ENCODE measurements at places on chromosomes 7 and 10.

GRCh38 chr7:143305423-143306070 is 10.4 kb upstream of the CLCN1 start:
- peak; percentile 66 for DNase-seq

DNA sequence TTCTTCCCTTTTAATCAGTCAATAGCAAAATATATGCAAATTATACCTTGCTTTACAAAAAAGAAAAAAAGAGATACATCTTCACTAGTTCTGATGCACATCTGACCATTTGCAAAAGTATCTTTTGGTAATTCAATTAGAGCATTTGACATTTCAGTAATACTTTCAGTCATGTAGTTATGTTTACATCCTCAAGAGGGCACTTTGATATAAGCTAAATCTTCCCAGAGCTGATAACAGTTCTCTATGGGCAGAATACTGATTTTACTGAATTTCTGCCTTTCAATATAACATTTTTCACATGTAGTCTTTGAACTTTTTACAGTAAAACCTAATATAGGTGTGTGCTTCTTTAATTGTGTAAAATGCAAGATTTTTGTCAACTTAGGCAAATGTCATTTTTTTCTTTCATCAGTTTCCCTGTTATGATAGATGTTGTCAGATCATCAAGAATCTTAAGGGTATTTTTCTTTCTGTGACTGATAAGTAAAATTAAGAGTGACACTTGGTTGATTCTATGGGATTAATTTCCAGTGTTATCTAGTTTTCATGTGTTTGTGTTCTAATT is 703.5 kb upstream of the SEMA3D start:
- no peak for DNase-seq

- no peak for DNase-seq
Measured at GRCh38 chr7:12741951-12742575, 54.6 kb downstream of the ARL4A start.

DNA sequence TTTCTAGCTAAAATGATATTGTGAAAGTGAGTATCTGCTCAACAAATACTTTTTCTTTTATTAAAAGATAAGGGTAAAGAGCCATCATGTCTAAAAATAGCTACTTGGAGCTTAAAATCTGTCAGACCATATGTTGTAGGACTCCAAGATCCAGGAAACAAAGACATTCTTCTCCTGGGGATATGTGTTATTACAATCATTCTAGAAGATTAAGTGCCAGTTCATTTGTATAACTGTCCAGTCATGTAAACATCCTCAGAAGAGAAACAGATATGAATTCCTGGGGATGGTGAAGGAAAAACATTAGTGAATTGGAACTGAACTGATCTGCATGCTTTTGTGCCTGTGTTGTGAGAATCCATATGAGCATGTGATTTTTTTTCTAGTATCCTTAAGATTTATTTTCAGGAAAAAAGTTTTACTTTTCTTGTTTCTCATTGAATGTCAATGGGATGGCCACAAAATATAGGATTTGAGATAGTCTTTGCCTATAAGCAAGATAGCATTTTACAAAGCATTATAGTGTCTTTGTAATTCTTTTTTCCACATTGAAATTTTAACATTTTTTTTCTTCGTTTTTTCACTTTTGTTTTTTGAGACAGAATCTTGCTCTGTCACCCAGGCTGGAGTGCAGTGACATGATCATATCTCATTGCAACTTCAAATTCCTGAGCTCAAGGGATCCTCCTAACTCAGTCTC is 14.4 kb upstream of the MTERF1 start:
- no peak for DNase-seq

DNA sequence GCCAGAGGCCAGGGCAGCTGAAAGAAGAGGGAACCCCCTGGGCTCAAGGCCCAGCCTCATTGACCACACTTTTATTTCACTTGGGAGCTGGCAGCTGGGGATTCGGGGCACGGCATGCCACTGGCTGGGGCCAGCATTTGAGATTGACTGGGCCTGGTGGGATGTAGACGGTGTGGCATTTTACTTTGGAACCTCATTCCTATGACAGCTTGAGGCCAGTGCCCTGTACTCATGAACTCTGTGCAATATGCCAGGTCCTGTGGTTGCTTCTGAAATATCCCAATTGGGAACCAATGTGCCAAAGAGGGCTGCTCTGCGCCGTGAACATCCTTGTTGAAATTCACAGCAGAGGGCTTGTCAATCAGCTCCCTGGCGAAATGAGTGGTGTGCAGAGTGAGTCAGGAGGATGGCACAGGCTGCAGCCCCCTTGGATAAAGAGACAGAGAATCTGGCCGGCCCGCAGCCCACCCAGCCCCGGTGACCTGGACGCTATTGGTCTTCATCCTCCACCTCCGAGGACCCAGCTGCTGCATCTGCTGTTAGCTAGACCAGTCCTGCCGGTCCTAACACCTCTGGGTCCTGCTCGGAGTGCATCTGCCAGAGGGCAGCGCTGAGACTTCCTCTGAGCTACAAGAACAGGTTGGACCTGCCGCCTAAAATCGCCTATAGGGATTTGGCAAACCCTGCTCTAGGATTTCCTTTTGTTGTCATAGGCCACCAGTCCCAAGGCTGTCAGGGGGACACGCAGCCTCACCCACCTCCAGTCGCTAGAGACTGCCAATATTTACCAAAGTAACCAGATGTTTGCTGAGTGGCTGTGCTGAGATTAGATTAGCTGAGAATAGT is 58.0 kb downstream of the PRKAG2 start:
- DNase-seq: no peak

GRCh38 chr7:148929176-148929575 is 45.1 kb upstream of the EZH2 start:
- DNase-seq: no peak

DNA sequence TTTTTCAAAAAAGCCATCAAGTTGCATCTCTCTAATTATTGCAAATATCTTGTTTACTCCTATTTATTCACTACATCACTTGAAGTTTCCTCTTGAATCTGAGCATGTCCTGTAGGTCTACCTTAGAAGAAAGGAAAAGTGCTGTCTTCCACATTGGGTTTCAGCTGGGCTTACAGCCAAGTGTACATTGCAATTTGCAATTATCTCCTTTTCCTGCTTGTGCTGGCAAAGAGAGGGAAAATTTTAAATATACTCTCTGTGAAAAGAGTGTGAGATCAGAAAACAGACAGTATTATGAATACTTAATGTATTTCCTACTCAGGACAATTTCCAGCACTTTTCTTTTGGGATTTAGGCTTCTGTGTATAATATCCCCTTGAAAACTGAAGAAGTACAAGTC is 839.7 kb downstream of the CNTNAP2 start:
- no peak for DNase-seq

DNA sequence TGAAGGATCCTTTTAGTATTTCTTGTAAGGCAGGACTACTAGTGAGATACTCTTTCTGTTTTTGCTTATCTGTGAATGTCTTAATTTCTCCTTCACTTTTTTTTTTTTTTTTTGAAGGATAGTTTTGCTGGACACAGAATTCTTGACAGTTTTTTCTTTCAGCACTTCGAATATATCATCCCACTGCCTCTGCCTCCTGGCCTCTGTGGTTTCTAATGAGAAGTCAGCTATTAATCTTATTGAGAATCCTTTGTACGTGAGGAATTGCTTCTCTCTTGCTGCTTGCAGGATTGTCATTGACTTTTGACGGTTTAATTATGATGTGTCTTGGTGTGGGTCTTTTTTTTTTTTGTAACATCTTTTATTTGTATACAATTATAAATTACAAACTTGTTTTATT is 12.6 kb upstream of the WAC start:
- DNase-seq: no peak

DNA sequence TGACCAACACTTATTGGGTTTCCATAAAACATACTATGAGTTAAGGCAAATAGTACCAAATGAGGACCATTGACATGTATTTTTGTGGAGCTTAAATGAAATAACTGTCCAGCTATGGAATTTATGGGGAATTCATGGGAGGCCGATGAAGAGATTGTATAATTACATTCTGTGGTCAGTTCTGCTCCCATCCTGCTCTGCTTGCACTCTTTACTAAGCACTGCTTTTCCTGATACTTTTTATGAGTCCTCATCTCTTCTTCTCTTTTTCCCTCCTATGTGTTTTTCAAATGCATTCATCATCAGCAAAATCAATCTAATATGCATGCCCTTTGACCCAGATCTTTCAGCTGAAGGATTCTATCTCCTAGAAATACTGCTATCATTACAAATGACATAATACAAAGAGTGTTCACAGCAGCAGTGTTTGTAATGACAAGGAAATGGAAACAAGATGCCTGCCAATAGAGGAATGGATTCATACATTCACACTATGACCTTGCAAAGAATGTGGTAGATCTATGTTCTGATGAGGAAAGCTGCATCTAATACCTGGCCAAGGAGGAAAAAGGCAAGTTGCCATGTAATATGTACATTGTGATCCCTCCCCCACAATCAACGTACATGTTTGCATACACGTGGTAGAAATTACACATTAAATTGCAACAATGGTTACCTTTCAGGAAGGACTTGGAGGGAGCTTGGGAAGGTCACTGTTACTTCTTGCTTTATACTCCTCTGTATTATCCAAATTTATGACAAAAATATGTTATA is 73.9 kb downstream of the PCGF5 start:
- no peak for DNase-seq

GRCh38 chr10:63717027-63717715 is 196.0 kb downstream of the REEP3 start:
- no peak for DNase-seq

DNA sequence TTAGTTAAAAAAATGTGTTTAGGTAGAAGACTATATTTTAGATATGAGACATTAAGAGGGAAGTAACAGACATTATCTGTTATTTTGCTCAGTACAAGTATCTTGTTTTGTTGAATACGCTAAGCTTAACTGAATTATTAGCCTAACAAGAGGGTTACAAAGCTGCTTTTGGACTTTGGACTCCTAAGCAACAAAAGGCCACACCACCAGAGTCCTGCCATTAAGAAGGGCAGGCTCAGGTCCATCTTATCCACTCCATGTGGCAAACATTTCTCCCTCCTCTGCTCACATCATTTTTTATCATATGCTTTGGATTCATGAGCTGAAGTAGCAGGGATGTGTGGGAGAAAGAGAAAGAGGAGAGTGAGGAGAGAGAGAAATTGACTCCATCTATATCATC is 33.5 kb downstream of the OSBPL3 start:
- no peak for DNase-seq

- DNase-seq: no peak
Measured at GRCh38 chr7:106823631-106824030, 41.5 kb upstream of the PIK3CG start.

GRCh38 chr7:150918378-150918777 is 59.7 kb downstream of the KCNH2 start:
- no peak for DNase-seq

GRCh38 chr10:122500194-122500593 is 38.8 kb downstream of the HTRA1 start:
- DNase-seq: no peak

DNA sequence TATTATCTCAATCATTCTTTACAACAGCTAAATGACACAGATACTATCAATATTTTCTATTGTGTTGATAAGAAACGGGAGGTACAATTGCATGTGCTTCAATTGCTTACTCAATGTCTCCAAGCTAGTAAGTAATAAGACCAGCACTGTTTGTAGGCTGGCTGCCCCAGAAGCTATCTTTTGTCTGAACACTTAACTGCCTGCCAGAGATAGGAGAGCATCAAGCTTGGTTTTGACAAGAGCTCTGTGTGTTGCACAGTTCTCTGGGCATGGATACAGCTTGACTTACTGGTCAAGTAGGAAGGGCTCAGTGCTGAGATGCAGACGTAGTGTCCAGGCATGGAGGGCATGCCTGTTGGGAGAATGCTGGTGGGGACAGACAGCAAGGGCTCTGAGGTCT is 26.3 kb upstream of the CAPZA2 start:
- DNase-seq: no peak

DNA sequence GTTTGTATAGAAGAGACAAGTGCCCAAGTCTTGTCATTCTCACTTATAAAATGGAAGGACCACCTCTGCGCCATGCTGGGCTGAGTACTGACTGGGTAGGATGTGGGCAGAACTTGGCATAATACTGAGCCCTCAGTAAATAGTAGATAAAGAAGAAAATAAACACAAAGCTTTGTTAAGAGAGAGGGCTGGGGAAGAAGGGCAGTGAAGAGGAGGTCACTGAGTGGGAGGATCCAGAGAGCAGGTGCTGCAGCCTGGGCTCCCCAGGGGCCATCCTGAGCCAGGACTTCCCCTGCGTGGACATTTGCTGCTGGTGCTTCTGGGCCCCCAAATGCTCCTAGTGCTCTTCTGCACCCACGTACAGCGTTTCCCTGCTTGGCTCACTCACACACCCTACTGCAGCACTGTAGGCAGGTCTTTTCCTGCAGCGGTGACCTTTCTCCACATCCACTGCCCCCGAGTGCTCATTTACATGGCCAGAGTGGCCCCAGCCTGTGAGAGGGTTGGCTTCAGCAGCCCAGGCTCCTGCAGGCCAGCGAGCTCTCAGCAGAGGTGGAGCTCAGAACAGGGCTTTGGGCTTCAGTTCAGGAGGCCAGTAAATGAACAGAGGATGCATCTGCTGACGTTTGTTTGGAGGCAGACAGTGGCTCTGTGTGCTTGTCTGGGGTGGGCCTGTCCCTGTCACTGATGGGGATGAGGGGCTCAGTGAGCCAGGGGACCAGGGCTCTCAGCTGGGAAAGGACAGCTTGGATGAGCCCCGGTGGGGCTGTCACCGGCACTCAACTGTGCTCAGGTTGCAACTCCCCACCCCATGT is 164.6 kb downstream of the ADARB2 start:
- no peak for DNase-seq

- no peak for DNase-seq
Measured at GRCh38 chr7:49396229-49396628, 377.2 kb upstream of the VWC2 start.

DNA sequence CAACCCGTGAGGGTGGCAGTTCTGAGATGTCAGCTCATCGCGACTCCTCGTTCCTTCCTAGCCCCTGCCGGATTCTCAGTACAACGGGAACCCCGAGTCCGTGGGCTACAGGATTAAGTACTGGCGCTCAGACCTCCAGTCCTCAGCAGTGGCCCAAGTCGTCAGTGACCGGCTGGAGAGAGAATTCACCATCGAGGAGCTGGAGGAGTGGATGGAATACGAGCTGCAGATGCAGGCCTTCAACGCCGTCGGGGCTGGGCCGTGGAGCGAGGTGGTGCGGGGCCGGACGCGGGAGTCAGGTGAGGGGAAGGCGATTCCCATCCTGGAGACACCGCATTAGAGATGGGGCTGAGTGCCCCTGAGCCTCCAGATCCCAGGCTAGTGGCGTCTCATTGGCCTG is 568.1 kb upstream of the FOXK1 start:
- DNase-seq: no peak

DNA sequence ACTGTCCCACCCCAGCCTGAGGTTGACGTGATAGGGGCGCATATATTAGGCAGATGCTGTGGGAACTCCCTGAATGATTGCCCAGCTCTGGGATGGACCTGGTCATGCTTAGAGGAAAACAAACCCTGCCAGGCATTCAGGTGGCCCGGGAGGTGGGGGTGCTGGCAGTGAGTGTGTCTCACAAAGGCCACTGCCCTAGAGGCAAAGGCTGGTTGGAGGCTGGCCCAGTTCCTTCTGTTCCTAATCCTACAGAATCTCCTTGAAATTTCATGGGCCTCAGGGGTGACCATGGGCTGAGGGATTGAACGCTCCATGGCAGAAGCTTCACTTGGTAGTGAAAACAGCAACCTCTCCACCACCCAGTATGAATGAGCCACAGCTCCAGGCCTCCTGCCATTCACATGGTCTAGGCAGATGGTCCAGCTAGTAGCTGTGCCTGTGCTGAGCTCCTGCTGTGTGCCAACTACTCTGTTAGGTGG is 25.6 kb downstream of the ADRA2A start:
- DNase-seq: no peak

- no peak for DNase-seq
Measured at GRCh38 chr10:5659702-5660528, 6.5 kb downstream of the ASB13 start.

- no peak for DNase-seq
Measured at GRCh38 chr10:25547382-25547781, 372.6 kb downstream of the GPR158 start.
